Activated CD8-positive, alpha-beta T cell treated with anti-CD3 and anti-CD28 coated beads, Interleukin-2, amount 10 ng/mL, durations not matched to agents 7 days and 5 days (primary cell): ENCODE measurements at places on chromosomes 1 and 21. TPM values are rescaled to one million over a fixed set of nuclear protein-coding genes. Genes with fewer than 3 reads are reported as not detected.

DNA sequence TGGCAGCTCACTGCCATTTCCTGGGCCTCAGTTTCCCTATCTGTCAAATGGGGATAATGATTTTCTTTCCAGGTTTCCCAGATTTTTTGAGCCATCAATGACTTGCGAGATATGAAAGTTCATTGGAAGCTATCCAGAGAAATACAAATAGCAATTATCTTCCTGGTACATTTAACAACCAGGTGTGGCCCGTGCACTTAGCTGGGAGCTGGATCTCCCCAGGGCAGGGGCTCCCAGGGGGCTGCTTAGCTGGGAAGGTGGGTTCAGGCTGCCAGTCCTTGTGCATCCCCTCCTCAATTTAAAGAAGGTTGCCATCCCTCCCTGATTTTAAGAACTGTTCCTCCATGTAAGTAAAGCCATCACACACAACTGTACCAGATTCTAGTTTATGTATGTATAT is 3.6 kb upstream of the TMEM54 start:
- H3K4me1 ChIP-seq, result peaks cover 6% of the 10 kb centered on the region
- no peak for DNase-seq
- peaks cover 2% of the 10 kb centered on the region for H3K36me3 ChIP-seq
- H3K27ac ChIP-seq, result no peak overlapping the region

The SELL gene
- 222 TPM for total RNA-seq

DNA sequence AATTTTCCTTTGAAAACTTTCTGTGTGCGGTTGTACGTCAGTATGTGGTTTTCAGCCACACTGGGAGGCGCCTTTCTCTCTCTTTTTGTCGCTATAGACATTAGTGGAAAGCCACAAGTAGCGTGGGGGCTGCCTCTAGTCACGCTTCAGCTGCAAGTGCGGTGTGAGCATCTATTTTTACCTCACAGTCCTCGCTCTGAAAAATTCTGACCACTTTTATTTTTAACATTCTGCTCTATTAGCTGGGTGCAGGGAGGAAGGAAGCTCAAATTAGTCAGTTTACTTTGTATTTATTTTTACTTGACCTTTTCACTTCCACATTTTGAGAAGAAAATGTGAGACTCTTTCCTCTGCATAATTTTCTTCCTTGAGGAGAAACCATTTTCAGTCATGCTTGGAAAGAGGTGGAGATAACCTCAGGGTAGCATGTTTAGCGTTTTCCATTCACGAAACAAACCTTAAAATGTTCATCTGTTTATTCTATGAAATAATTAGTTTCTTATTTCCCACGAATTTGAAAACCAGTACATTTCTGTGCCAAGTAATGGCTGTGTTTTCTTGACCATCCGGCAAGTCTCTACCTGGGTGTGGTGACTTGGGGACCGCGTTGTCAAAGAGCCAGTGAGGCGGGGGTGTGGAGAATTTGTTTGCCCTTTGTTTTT is 35.6 kb downstream of the ADARB1 start:
- no peaks in the 10 kb centered on the region for H3K27me3 ChIP-seq
- DNase-seq, result peak; percentile 72
- peaks cover 72% of the 10 kb centered on the region for H3K4me1 ChIP-seq
- H3K4me3 ChIP-seq, result peak overlapping the region; percentile 48
- H3K27ac ChIP-seq, result peak overlapping the region; percentile 79

The SYT11 gene
- total RNA-seq, result 11.9 TPM

GRCh38 chr21:29074007-29074376 is 544 bp upstream of the CCT8 start:
- peaks cover 43% of the 10 kb centered on the region for H3K36me3 ChIP-seq
- no peak for DNase-seq
- no peaks in the 10 kb centered on the region for H3K27me3 ChIP-seq
- peak overlapping the region; percentile 98 for H3K4me3 ChIP-seq
- peak overlapping the region; percentile 99 for H3K27ac ChIP-seq

- H3K27ac ChIP-seq, result no peak overlapping the region
- DNase-seq, result no peak
- H3K36me3 ChIP-seq, result no peaks in the 10 kb centered on the region
- no peak overlapping the region for H3K4me3 ChIP-seq
- H3K27me3 ChIP-seq, result no peaks in the 10 kb centered on the region
- peaks cover 37% of the 10 kb centered on the region for H3K4me1 ChIP-seq
Observed at GRCh38 chr1:230069796-230070195, 2.8 kb downstream of the GALNT2 start.

The PGM1 gene
- 60.1 TPM for total RNA-seq

DNA sequence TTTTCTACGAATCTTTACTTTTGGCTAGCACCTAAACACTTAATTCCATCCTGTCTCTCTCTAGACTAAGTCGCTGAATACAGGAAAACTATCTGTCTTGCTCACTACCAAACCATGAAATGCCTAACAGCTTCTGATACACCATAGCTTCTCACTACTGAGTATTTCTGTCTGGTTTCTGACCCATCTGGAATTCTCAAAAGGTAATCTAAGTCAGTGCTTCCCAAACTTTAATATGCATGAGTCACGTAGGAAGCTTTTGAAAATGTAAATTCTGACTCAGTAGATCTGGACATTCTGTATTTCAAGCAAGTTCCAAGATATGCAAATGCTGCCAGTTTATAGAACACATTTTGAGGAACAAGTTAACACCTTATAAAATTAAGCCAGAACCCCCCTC is 9.2 kb upstream of the OVGP1 start:
- peaks cover 8% of the 10 kb centered on the region for H3K4me1 ChIP-seq
- H3K27me3 ChIP-seq, result no peaks in the 10 kb centered on the region
- no peak for DNase-seq
- H3K36me3 ChIP-seq, result peaks cover 38% of the 10 kb centered on the region
- no peak overlapping the region for H3K4me3 ChIP-seq
- no peak overlapping the region for H3K27ac ChIP-seq

GRCh38 chr1:41611932-41612450 is 127.5 kb upstream of the EDN2 start:
- H3K4me1 ChIP-seq, result peaks cover 13% of the 10 kb centered on the region
- H3K4me3 ChIP-seq, result no peak overlapping the region
- no peaks in the 10 kb centered on the region for H3K27me3 ChIP-seq
- no peak for DNase-seq

- H3K4me3 ChIP-seq, result no peak overlapping the region
- no peak overlapping the region for H3K27ac ChIP-seq
- H3K4me1 ChIP-seq, result no peaks in the 10 kb centered on the region
- no peak for DNase-seq
- H3K27me3 ChIP-seq, result peaks cover 3% of the 10 kb centered on the region
Observed at GRCh38 chr1:150905301-150905700, 18.4 kb downstream of the CTXND2 start.

GRCh38 chr21:17071093-17071492 is 441.8 kb upstream of the CXADR start:
- no peak for DNase-seq
- H3K36me3 ChIP-seq, result no peaks in the 10 kb centered on the region
- no peak overlapping the region for H3K27ac ChIP-seq

The ST6GALNAC5 gene
- not detected for total RNA-seq

GRCh38 chr1:168832661-168833060 is 103.7 kb upstream of the DPT start:
- no peak for DNase-seq
- H3K4me3 ChIP-seq, result no peak overlapping the region
- no peak overlapping the region for H3K27ac ChIP-seq
- H3K36me3 ChIP-seq, result no peaks in the 10 kb centered on the region
- peaks cover 2% of the 10 kb centered on the region for H3K27me3 ChIP-seq

The SFN gene
- total RNA-seq, result 1.8 TPM

GRCh38 chr21:41168391-41169257 is 664 bp downstream of the BACE2 start:
- DNase-seq, result peak; percentile 46
- H3K27ac ChIP-seq, result no peak overlapping the region
- peaks cover 12% of the 10 kb centered on the region for H3K4me1 ChIP-seq
- no peaks in the 10 kb centered on the region for H3K36me3 ChIP-seq
- H3K27me3 ChIP-seq, result peaks cover 49% of the 10 kb centered on the region

GRCh38 chr1:85229574-85230097 is 28.8 kb upstream of the SYDE2 start:
- DNase-seq, result no peak
- H3K27me3 ChIP-seq, result peaks cover 19% of the 10 kb centered on the region
- H3K4me3 ChIP-seq, result no peak overlapping the region
- peaks cover 3% of the 10 kb centered on the region for H3K4me1 ChIP-seq
- H3K27ac ChIP-seq, result no peak overlapping the region

DNA sequence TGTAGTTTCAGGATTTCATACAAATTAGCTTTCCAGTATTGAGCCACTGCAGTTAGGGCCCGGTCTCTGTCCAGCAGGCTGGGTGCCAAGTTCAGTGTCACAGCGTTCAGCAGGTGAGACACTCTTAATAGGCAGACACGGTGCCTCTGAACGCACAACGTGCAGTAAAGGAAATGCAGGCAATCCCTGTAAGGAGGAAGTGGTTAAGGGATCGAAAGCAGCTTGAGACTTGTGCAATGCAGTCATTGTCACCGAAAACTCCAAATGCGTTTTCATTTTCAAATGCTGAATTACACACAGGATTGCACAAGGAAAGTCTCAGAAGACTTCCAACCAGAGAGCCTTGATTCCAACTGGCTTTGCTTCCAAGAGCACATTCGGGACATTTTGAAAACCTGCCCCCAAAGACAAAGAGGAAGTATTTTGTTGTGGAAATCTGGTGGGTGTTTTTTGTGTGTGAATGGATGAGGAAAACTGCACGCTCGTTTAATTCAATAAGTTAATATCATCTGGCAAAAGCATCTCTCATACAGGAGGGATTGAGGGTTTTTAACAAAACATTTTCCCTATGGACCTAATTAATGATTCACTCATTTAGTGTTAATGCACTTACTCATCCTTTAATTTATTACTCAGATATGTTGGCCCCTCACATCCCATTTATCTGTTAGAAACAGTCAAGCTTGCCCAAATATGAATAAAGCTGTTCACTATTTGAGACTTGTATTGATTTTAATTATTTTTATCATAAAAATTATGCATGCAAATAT is 61.6 kb downstream of the PTGS2 start:
- peak; percentile 71 for DNase-seq
- H3K36me3 ChIP-seq, result no peaks in the 10 kb centered on the region
- H3K27ac ChIP-seq, result peak overlapping the region; percentile 76
- H3K4me3 ChIP-seq, result peak overlapping the region; percentile 74

GRCh38 chr1:155013632-155014031 is 11.0 kb downstream of the ZBTB7B start:
- H3K4me1 ChIP-seq, result peaks cover 82% of the 10 kb centered on the region
- no peaks in the 10 kb centered on the region for H3K27me3 ChIP-seq
- no peak overlapping the region for H3K4me3 ChIP-seq
- DNase-seq, result no peak
- peaks cover 21% of the 10 kb centered on the region for H3K36me3 ChIP-seq
- H3K27ac ChIP-seq, result peak overlapping the region; percentile 48

GRCh38 chr1:86938450-86938849 is 24.0 kb downstream of the HS2ST1 start:
- H3K4me3 ChIP-seq, result no peak overlapping the region
- no peak for DNase-seq
- no peaks in the 10 kb centered on the region for H3K36me3 ChIP-seq
- no peak overlapping the region for H3K27ac ChIP-seq
- H3K27me3 ChIP-seq, result no peaks in the 10 kb centered on the region
- peaks cover 4% of the 10 kb centered on the region for H3K4me1 ChIP-seq

The TMEM269 gene
- not detected for total RNA-seq

The RAB7B gene
- total RNA-seq, result not detected

GRCh38 chr1:184838504-184838951 is 83.9 kb upstream of the EDEM3 start:
- H3K27me3 ChIP-seq, result no peaks in the 10 kb centered on the region
- H3K4me3 ChIP-seq, result no peak overlapping the region
- no peak overlapping the region for H3K27ac ChIP-seq
- no peak for DNase-seq

- H3K4me3 ChIP-seq, result no peak overlapping the region
- H3K4me1 ChIP-seq, result peaks cover 36% of the 10 kb centered on the region
- peaks cover 27% of the 10 kb centered on the region for H3K36me3 ChIP-seq
- no peak overlapping the region for H3K27ac ChIP-seq
Observed at GRCh38 chr21:45537111-45537745, 5.0 kb downstream of the SLC19A1 start.

GRCh38 chr1:44696789-44697345 is 22.4 kb downstream of the ARMH1 start:
- peak overlapping the region; percentile 42 for H3K4me3 ChIP-seq
- DNase-seq, result peak; percentile 71
- no peaks in the 10 kb centered on the region for H3K27me3 ChIP-seq
- H3K27ac ChIP-seq, result peak overlapping the region; percentile 89

The CAPN2 gene
- 178 TPM for total RNA-seq

DNA sequence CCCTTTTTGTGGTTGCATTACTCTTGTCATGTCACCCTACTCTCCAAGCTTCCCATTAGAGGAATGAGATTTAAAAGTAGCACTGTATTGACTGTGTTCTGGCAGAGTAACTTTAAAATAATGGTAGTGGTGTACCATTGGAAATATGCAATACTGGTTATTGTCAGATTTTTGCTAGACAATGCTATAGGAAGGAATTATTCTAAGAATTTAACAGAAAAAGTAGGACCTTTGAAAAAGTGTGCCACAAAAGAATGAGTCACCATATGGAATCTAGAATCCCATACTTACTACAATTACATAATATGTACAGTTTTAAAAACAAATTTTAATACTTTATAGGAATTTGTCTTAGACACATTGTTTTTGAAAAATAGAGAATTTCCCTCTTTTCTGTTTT is 13.8 kb downstream of the MIER1 start:
- H3K27ac ChIP-seq, result no peak overlapping the region
- H3K4me3 ChIP-seq, result no peak overlapping the region
- H3K36me3 ChIP-seq, result peaks cover 41% of the 10 kb centered on the region

The YY1AP1 gene
- 68.9 TPM for total RNA-seq

DNA sequence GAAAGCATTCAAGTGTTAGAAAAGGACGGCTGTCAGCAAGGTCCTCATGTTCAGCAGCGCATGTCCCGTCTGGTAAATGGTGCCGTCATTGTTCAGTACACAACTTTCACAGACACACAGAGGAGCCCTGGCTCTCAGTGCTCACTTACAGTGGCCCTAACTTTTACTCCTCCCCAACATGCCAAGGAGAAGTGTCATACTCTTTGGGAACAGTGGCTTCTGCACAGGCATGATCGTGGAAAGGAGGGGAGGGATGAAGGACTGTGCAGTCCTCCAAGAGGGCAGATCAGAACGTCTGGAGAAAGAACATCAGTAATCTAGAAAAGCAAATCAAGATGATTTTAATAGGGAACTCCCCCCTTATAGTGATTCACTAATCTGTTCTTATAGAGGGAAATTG is 3.8 kb upstream of the GRHL3 start:
- no peak for DNase-seq
- H3K4me3 ChIP-seq, result no peak overlapping the region
- peaks cover 20% of the 10 kb centered on the region for H3K4me1 ChIP-seq
- peaks cover 63% of the 10 kb centered on the region for H3K27me3 ChIP-seq
- no peaks in the 10 kb centered on the region for H3K36me3 ChIP-seq

DNA sequence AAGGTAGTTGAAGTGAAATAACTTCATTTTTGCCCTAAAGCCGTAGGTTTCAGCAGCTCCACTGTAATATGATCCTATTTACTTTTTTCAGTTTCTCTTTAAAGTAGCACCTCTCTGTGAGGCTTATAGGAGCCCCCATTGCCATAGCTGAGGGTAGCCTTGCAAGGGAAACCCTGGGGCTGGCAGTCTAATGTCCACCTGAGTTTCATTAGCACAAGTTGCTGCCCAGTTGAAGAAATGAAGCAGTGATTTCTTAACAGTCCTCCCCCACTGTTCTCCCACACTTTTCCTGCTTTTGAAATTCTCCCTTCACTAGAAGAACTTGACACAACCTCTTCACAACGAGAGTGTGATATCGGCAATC is 1.5 kb downstream of the HMCN1 start:
- no peak for DNase-seq
- H3K27me3 ChIP-seq, result peaks cover 51% of the 10 kb centered on the region
- no peak overlapping the region for H3K27ac ChIP-seq
- H3K4me1 ChIP-seq, result peaks cover 16% of the 10 kb centered on the region
- no peak overlapping the region for H3K4me3 ChIP-seq

GRCh38 chr1:161218301-161219077 is 3.4 kb downstream of the FCER1G start:
- H3K36me3 ChIP-seq, result peaks cover 19% of the 10 kb centered on the region
- H3K4me3 ChIP-seq, result no peak overlapping the region
- H3K27me3 ChIP-seq, result no peaks in the 10 kb centered on the region
- peak overlapping the region; percentile 77 for H3K27ac ChIP-seq
- no peak for DNase-seq

The ARHGEF19 gene
- total RNA-seq, result 11.9 TPM
